Mesothelial cell of epicardium (in vitro differentiated cells): ENCODE measurements at places on chromosomes 13 and 19. TPM values are rescaled to one million over a fixed set of nuclear protein-coding genes. Genes with fewer than 3 reads are reported as not detected.
A peak's percentile ranks its signal among the peaks of the same experiment; 100 is the strongest.

DNA sequence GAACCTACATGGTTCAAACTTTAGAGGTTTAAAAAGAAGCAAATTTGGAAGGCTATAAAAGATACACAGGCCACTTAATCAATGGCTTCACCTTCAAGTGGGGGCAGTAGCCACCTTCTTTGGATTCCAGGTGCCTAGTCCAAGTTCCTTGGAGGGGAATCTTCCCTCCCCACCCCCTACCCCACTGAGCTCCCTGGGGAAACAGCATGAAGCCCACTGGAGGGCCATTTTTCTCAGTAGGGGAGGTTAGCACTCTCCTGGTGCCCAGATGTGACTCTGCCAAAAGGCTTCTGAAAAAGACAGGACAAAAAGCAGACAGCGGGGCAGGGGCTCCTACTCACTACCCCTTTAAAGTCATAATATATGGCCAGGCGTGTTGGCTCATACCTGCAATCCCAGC, 93.9 kb downstream of the KCTD15 start:
- DNase-seq = no peak
- H3K36me3 ChIP-seq = no peaks in the 10 kb centered on the region
- no peak overlapping the region for H3K4me3 ChIP-seq
- no peaks in the 10 kb centered on the region for H3K4me1 ChIP-seq

CAPN12 gene
- 6.1 to 6.8 TPM (median 6.7 TPM) in 3 replicates for total RNA-seq

DNA sequence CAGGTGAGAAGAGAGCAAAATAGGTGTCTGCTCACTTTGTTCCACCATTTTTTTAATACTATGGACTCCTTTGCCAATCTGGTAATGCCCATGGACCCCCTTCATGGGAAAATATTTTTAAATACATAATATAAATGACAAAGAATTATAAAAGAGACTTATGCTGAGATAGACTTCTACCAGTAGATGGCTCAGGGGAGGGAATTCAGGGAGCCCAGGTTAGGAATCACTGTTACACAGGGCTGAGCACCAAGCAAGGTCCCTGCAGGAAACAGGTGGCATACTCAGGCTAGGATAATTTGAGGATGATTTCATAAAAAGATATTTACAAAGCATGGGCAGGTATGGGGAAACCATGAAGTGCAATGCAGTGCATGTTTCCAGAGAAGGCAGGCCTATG, 525.9 kb downstream of the FGF9 start:
- no peak overlapping the region for H3K4me3 ChIP-seq
- peaks cover 31% of the 10 kb centered on the region for H3K4me1 ChIP-seq
- H3K27ac ChIP-seq = peak overlapping the region; percentile 45
- H3K27me3 ChIP-seq = no peaks in the 10 kb centered on the region
- H3K36me3 ChIP-seq = no peaks in the 10 kb centered on the region

RFPL4A gene
- not detected in 3 replicates for total RNA-seq

DNA sequence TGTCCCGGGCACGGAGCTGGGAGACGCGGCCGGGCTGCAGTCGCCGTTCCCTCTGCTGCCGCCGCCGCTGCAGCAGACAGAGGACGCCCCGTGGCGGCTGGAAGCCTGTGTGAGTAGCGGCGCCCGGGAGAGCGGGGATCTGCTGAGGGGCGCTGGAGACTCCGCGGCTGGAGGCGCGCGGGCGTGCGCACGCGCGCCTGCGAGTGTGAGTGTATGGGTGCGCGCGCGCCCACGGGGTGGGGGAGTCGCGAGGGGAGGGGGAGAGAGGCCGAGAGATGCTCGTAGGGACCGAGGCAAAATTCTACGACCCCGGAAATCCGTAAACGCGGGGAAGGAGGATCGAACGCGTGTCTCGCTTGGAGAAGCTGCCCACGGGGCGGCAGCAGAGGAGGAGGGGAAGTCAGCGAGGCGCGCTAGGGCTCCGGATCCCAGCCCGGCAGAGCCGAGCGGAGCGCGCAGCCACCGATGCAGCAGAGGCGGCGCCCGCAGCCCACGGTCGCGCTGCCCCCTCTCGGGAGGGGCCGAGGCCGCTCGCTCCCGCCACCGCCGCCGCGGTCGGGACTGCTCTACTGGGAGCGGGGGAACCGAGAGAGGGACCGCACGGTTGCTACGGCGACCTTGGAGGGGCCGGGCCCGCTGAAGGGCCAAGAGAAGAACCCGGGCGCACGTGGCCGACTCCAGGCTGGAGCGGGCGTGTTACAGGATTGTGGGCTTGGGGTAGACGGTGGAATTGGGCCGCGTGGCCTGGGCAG, at the start of gene ENOX1:
TSS of gene ENOX1 (minus strand) at position 207 of the 752 bp plus-strand sequence.
- H3K27me3 ChIP-seq = peaks cover 20% of the 10 kb centered on the region
- H3K4me1 ChIP-seq = peaks cover 17% of the 10 kb centered on the region
- H3K4me3 ChIP-seq = peak within 1 kb of the TSS; percentile 83
- no peaks in the 10 kb centered on the region for H3K36me3 ChIP-seq
- DNase-seq = peak; percentile 46
- peak within 1 kb of the TSS; percentile 58 for H3K27ac ChIP-seq

- H3K4me3 ChIP-seq = no peak overlapping the region
- H3K27me3 ChIP-seq = peaks cover 48% of the 10 kb centered on the region
- H3K27ac ChIP-seq = no peak overlapping the region
These were observed 163.6 kb upstream of the ZNF536 start for GRCh38 chr19:30208436-30209060.

GRCh38 chr19:33434886-33435705, 61.6 kb downstream of the CEBPG start:
- peak overlapping the region; percentile 78 for H3K27ac ChIP-seq
- peaks cover 72% of the 10 kb centered on the region for H3K4me1 ChIP-seq
- H3K36me3 ChIP-seq = no peaks in the 10 kb centered on the region
- no peak for DNase-seq

SLC17A7 gene
- total RNA-seq = 0.34 to 0.45 TPM (median 0.35 TPM) in 3 replicates

PRRG2 gene
- 0.87 to 1.4 TPM (median 1.1 TPM) in 3 replicates for total RNA-seq

DNA sequence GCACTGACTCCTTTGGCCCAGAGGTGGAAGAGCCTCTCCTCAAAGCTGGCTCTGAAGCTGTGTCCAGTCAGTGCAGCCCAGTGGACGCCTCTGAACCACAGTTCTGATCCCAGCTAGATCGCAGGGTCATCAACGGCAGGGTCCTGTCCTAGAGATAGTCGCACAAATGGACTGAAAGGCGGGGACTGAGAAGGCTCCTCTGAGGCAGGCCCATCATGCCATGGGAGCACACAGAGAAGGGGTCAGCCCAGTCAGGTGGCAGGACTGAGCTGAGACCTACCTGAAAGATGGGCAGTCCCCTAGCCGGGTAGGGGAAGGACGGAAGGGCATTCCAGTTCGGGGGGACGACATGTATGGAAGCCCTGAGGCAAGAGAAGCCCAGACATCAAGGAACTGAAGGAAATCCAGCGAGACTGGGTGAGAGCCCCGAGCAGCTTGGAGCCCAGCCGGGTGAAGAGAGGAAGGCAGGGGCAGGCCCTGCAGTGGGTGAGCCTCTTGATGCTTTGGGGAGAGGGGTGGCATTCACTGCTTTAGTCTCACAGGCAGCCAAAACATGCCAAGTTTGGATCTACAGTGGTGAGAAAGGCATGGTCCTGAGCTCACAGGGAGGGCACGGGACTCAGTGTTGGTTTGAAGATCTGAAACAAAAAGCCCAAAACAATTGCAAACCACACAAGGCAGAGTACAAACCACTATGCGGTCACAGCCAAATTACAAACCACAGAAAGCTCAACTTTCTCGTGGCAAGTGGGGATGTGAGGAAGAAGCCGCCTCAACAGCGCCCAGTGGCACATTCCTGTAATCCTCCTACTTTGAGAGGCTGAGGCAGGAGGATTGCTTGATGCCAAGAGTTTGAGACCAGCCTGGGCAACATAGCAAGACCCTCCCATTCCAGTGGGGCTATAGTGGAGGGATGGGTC, 10.0 kb downstream of the CALM3 start:
- no peak overlapping the region for H3K4me3 ChIP-seq
- H3K36me3 ChIP-seq = peaks cover 11% of the 10 kb centered on the region
- DNase-seq = no peak
- peak overlapping the region; percentile 24 for H3K27ac ChIP-seq

DNA sequence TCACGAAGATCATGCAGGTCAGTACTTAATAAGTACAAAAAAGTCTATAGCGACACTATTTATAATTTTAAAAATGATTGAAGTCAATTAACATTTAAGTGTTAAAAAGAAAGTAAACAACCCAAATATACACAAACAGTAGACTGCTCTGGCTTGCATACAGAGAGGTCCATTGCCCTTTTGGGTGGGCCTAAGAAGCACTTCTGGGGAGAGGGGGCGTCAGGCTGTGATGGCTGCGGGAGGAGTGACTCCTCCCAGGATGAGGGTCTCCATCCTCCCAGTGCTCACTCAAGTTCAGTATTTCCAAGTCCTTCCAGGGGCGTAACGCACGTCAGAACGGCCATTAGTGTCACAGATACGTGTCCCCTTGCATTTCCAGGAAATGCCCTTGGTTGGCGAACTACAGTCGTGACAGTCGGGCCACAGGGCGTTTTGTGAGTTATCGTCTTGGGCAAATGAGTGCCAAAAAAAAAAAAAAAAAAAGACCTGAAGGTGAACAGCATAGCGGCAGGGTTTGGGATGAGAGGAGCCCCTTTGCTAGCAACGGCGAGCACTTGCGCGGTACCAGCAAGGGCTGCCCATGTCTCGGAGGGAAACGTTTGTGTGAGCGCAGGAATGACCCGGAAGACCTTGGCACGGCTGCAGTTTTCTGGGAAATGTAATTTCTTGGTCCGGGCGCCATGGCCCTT, at the start of gene SCGB2B2:
TSS of gene SCGB2B2 (minus strand) at position 463 of the 689 bp plus-strand sequence. CDS start 82,596 bp downstream, outside the sequence.
- H3K4me3 ChIP-seq = peak within 1 kb of the TSS; percentile 85
- H3K4me1 ChIP-seq = peaks cover 16% of the 10 kb centered on the region
- peak within 1 kb of the TSS; percentile 93 for H3K27ac ChIP-seq
- DNase-seq = no peak
- peaks cover 34% of the 10 kb centered on the region for H3K36me3 ChIP-seq

DNA sequence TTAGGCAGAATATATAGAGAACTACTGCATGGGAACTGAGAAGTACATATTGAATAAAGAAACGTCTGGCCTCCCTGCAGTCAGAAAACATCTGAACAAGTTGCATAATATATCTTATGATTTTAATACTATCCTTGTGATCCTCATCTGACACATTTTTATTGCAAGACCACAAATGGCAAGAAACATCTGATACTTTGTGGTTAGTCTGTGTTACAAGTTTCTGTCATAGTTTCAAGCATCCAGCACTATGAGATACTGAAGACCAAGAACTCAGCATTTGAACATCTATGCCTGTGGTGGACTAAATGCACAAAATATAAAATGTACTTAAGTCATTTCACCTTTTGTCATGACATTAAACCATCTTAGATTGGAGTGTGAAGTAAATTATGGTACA, 1175.8 kb upstream of the MIR17HG start:
- H3K36me3 ChIP-seq = no peaks in the 10 kb centered on the region
- no peaks in the 10 kb centered on the region for H3K4me1 ChIP-seq
- no peak for DNase-seq
- no peak overlapping the region for H3K4me3 ChIP-seq
- H3K27ac ChIP-seq = no peak overlapping the region

GARIN5A gene
- 10.1 to 12.7 TPM (median 11.5 TPM) in 3 replicates for total RNA-seq

GRCh38 chr19:4061178-4061682, 5.5 kb downstream of the ZBTB7A start:
- no peaks in the 10 kb centered on the region for H3K27me3 ChIP-seq
- peaks cover 14% of the 10 kb centered on the region for H3K4me1 ChIP-seq
- H3K27ac ChIP-seq = no peak overlapping the region
- no peak for DNase-seq
- peaks cover 3% of the 10 kb centered on the region for H3K36me3 ChIP-seq

DNA sequence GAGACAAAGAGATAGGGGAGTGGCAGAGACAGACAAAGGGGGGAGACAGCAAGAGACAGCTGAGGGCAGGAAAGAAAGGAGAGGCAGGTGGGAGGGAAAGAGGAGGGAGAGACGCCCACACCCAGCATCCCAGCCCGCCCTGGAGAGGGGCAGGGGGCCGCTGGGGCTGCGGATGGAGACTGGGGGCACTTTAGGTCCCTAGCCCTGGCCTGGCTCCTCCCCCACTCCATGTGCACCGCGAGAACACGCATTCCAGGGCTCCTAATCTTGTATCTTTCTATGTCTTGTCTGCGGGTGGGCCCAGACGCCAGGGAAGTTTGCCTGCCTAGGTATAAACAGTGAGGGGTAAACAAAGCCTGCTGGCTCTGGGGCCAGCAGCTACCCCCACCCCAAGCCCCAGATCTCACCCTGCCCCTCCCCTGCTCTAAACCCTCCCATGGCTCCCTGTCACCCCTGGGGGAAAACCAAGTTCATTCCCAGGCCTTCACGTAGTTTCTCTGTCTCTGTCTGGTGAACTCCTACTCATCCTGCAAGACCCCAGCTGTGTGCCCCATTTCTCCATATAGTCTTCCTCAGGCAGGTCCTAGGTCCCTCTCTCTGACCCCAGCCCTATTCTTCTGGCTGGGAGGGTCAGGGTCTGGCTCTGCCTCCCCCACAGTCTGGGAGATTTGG, 5.7 kb downstream of the TLE5 start:
- no peaks in the 10 kb centered on the region for H3K27me3 ChIP-seq
- H3K36me3 ChIP-seq = peaks cover 17% of the 10 kb centered on the region
- peak overlapping the region; percentile 93 for H3K27ac ChIP-seq
- peak; percentile 62 for DNase-seq
- peaks cover 45% of the 10 kb centered on the region for H3K4me1 ChIP-seq
- H3K4me3 ChIP-seq = peak overlapping the region; percentile 33

GPC6 gene
- total RNA-seq = 106 to 112 TPM (median 110 TPM) in 3 replicates

DNA sequence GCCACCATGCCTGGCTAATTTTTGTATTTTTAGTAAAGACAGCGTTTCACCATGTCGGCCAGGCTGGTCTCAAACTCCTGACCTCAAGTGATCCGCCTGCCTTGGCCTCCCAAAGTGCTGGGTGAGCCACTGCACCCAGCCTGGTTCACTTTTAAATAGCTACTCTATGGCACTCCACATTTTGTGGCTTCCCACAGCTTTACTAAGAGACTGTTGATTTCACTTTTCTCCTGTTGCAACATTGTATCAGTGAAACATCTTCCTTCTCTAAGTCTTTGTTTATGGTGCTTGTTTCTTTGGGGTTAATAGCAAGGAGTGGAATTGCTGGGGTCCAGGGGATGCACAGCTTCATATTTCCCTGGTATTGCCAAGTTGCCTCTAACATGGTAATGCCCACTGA, 12.3 kb downstream of the TMEM38A start:
- H3K4me3 ChIP-seq = no peak overlapping the region
- no peaks in the 10 kb centered on the region for H3K27me3 ChIP-seq
- H3K36me3 ChIP-seq = peaks cover 1% of the 10 kb centered on the region
- H3K4me1 ChIP-seq = no peaks in the 10 kb centered on the region

CABP5 gene
- total RNA-seq = not detected in 3 replicates

DNA sequence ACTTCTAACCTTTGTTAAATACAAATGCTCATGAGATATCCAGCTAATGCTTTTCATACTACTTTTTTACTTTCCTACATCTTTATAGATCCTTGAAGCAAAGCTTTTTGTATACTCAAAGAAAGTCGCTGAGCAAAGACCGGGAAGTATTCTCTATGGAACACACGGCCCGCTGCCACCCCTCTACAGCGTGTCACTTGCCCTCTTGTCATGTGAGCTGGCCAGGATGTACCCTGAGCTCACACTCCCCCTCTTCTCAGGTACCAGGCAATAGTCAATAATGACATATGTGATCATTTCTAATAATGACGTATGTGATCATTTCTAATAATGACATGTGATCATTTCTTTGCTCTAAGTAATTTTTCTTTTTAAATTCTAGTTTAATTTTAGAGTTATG, 112.9 kb downstream of the ZAR1L start:
- H3K4me1 ChIP-seq = peaks cover 36% of the 10 kb centered on the region
- no peaks in the 10 kb centered on the region for H3K27me3 ChIP-seq
- no peak overlapping the region for H3K4me3 ChIP-seq
- no peak overlapping the region for H3K27ac ChIP-seq
- DNase-seq = no peak
